NCI-H748 treated with DMSO at 0.1 percent for 48 hours (cell line): ENCODE measurements at places on chromosomes 13 and 19.

GRCh38 chr13:60794751-60795150 lies 397.7 kb downstream of the TDRD3 start:
- DNase-seq = no peak

GRCh38 chr13:74452176-74452575 lies 318.0 kb upstream of the KLF12 start:
- no peak for DNase-seq

- DNase-seq = no peak
Measured at GRCh38 chr13:96672016-96672415, 322.3 kb downstream of the OXGR1 start.

GRCh38 chr19:57954996-57955395 lies 7.5 kb upstream of the ZNF256 start:
- no peak for DNase-seq

DNA sequence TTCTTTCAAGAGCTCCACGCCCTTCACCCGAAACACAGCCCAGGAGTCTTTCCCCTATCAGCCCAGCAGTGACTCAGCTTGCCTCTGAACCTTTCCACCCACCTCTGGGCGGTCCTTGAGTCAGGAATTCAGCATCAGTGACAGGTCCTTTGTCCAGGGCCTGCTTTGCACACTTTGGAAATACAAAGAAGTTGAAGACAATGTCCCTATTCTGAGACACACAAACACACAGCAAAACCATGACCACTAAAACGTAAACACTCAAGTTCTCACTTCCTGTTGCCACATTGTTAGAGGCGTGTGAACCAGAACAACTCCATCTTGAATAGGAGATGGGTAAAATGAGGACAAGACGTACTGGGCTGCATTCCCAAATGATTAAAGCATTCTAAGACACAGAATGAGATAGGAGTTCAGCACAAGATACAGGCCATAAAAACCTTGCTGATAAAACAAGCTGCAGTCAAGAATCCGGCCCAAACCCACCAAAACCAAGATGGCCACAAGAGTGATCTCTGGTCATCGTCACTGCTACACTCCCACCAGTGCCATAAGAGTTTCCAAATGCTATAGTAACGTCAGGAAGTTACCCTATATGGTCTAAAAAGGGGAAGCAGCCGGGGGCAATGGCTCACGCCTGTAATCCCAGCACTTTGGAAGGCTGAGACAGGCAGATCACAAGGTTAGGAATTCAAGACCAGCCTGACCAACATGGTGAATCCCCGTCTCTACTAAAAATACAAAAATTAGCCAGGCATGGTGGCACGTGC lies 49.2 kb upstream of the ATP12A start:
- no peak for DNase-seq

GRCh38 chr13:39226359-39226758 lies 188.1 kb downstream of the NHLRC3 start:
- DNase-seq = no peak
